ENCODE measurements at places on chromosomes 7 and 10. TPM values are rescaled to one million over a fixed set of nuclear protein-coding genes. Genes with fewer than 3 reads are reported as not detected.

The KAZALD1 gene
- 3.0 TPM for total RNA-seq

The OR9A2 gene
- total RNA-seq, result not detected

The CLRN3 gene
- not detected for total RNA-seq

The FAS gene
- total RNA-seq, result 28.6 TPM

The CPA5 gene
- not detected for total RNA-seq

The FAM25G gene
- total RNA-seq, result 0.73 TPM

The HOXA5 gene
- total RNA-seq, result 5.1 TPM

The ZNF488 gene
- total RNA-seq, result 12.6 TPM

The PLEKHS1 gene
- total RNA-seq, result 0.06 TPM

The TMEM60 gene
- 26.9 TPM for total RNA-seq

The HYAL4 gene
- not detected for total RNA-seq

The IGFBP1 gene
- total RNA-seq, result 96.5 TPM
